ENCODE measurements at places on chromosomes 3 and 15.

DNA sequence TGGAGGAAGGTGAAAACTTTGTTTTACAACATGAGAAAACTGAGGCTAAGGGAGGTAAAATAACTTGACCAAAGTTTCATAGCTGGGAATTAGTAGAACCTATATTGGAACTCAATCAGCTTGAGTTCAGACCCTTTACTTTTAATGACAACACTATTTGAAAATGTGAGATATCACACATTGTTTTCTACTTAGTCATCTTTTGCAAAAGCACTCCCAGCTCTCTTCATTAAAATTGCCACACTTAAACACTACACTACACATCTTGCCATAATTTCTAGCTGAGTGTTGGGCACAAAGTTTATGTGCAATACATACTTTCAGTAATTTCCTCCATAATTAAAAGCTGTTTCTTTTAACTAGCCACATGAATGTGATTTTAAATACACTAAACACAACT, 230.4 kb upstream of the DCBLD2 start:
- no peak for DNase-seq

DNA sequence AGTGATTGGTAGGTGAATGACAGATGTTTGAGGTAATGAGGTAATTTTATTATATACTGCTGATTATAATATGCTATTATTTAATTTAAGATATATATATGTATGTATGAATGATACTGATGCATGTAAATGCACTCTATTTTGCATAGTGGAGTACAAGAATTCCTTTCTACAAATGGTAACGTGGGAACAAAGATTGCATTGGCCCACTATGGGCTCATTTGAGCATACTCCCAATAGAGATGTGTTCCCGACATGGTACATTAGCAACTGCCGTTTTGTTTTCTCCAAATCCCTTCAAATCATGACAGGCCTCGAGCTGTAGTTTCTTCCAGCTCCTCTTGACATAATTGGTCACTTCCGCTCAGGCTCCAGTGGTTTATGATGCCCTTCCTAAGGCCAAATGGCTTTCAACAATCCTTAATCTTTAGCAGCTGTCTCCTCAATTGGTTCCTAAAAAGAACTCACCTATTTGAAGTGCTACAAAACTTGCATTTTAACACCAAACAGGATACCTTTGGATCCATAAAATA, 266.1 kb downstream of the ADAMTSL3 start:
- no peak for DNase-seq

DNA sequence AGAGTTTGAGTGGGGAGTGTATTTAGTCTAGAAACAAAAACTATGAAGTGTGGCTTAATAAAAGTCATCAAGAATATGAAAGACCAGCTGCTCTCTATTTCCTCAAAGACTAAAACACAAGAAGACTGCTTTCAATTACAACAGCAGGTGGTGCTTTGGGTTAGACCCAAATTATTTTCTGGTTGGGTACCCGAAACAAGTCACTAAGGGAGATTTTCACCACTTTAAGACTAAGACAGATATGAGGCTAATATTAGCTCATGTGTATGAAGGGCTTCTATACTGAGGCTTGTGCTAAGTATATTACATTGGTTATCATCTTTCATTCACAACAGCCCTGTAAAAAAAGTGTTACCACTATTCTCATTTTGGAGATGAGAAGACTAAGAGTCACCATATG, 43.1 kb downstream of the COL8A1 start:
- no peak for DNase-seq

DNA sequence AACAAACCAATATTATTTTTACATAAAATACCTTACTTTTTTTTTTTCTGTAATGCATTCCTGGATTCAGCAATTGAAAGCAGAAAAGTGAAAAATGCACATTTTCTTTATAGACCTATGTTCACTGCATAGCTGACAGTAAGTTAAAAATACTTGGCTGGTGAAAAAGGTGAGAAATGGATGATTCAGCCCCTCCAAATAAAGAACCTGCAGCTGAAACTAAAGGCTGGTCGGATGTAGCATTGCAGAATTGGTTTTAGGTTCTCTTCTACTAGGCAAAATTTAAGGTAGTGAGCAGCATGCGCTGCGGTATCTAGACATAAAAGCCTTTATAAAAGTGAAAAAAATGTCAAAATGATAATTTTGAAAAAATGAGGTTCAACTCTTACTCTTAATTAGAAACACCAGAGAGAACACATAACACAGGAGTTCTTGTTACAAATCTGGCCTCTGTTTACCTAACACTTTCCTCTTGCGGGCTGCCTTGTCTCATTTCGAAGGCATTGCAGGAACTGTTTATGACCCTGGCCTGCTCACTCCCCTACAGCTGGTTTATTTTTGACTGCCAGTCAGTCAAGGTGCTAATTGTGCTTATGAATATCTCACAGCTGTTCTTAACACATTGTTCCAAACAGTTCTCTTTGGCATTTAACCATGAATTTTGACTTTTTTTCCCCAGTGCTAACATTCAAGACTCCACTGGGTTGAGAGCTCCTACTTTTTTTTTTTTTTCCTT, 455.4 kb upstream of the TBL1XR1 start:
- no peak for DNase-seq

- DNase-seq = no peak
Observed at GRCh38 chr3:15860014-15860934, 62.5 kb upstream of the ANKRD28 start.

All from activated T-cell treated with anti-CD3 and anti-CD28 coated beads, Interleukin-2, amount 50 U/mL, for 1 hour (primary cell).